ENCODE measurements at places on chromosomes 1 and 21. TPM values are rescaled to one million over a fixed set of nuclear protein-coding genes. Genes with fewer than 3 reads are reported as not detected.

Gene PGBD5
- total RNA-seq, result 0.48 TPM

Gene IGFN1
- 1.3 TPM for total RNA-seq

Gene SYT11
- 4.5 TPM for total RNA-seq

Gene EDARADD
- 0.32 TPM for total RNA-seq

Gene TMEM51
- 10.8 TPM for total RNA-seq

Gene LYPD8
- 1.6 TPM for total RNA-seq

Gene EPS15
- 144 TPM for total RNA-seq

Gene KCNJ6
- not detected for total RNA-seq

Gene TSPAN1
- 0.48 TPM for total RNA-seq

Gene CCDC190
- total RNA-seq, result not detected

DNA sequence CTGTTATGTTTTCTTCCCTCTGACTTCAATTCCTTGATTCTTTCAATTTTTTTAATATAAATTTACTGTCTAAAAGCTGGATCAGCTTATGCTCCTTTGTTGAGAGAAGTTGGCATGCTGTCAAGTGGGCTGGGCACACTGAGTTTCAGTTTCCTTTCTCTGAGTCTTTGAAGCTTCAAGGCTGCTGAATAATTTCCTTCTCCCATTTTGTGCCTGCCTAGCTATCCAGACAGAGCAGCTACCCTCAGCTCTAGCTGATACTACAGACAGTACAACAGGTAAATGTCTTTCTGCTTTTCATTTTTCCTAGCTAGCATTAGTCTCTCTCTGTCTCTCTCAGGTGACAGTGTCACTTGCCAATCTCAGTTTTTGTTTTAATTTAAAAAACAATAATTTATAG lies at the start of gene IFI44:
IFI44 (plus strand) TSS at position 204 of the 400 bp plus-strand sequence. CDS start 365 bp downstream, outside the sequence.
- peak; percentile 68 for DNase-seq

DNA sequence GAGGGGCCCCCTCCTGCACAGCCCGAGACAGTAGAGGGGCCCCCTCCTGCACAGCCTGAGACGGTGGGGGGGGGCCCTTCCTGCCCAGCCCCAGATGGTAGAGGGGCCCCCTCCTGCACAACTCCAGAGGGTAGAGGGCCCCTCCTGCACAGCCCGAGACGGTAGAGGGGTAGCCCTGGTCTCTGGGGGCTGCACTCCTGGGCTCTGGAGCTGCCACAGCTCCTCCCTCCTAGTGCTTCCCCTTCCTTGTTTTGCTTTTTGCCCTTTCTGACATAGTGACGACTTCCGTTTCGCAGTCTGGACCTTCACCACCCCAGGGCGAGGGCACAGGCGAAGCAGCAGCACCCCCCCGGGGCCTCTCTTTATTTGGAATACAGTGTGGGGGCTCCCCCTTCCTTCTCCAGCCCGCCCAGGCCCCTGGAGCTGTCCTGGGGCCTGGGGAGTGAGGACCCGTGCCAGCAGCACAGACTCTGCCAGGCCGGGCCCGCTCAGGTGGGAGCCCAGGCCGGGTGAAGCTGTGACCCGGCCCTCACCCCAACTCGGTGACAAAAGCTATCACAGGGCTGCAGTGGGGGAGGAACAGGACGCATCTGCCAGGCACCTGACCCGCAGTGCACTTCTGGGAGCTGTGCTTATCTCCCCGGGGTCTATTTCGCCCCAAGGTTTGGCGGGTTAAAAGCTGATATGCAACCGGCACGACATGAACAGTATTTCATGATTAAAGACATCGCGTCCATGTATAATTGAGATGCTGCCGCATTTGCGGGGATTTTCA lies 1.1 kb upstream of the PRXL2B start:
- DNase-seq, result no peak

DNA sequence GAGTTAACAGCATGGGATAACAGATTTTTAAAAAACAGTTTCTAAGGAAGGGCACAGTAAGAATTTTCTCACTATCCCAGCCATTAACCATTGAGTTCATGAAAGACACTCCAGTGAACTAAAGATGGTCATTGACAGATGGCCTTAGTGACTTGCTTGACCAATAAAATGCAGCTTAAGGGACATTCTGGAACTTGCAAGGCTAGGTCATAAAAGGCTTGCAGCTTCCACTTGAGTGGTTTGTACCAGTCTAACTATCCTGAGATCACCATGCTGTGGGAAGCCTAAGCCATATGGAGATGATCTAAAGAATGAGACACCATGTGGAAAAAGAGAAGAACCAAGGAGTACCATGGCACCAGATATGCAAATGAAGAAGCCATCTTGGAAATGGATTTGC lies 37.9 kb upstream of the MUTYH start:
- no peak for DNase-seq

DNA sequence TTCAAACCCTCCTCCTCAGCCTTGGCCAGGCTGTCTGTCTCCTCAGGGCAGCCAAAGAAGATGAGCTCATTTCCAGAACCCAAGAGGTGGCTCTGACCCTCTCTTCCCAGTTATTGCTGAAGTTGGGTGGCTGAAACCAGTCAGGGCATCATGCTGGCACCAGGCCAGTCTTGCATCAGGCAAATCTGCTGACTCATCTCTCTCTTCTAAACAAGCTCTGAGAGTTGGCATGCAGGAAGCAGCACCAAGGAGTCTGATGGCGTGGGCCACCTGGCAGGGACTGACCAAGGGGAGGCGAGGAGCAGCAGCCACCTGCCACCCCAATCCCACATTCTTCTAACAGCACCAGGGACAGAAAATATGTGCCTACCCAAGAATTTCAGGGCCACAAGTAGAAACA lies 104.8 kb upstream of the ATP1A1 start:
- DNase-seq, result peak; percentile 94

- DNase-seq, result no peak
Observed at GRCh38 chr1:159940006-159940620, 5.3 kb downstream of the IGSF9 start.

DNA sequence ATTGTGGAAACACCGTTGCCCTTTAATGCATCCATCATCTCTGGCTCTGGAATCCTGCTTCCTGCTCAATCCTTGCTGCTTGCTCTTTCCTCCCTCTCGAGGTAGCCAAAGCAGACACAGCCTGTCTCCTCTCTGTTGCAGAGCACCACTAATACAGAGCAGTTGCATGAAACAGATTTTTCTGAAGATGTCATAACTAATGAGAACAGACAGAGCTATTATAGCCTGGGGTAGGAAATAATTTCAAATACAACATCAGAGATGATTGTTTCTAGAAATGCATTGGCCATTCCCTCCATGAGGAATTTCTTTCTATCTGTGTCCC lies 23.3 kb upstream of the ACBD6 start:
- no peak for DNase-seq

GRCh38 chr1:82948386-82948785 lies 1050.5 kb downstream of the TTLL7 start:
- no peak for DNase-seq

GRCh38 chr1:184701816-184702215 lies 52.8 kb downstream of the EDEM3 start:
- DNase-seq, result no peak

- DNase-seq, result no peak
Observed at GRCh38 chr1:222552882-222553281, 5.0 kb upstream of the HHIPL2 start.

- DNase-seq, result no peak
Observed at GRCh38 chr1:34361781-34362357, 185.2 kb downstream of the C1orf94 start.

DNA sequence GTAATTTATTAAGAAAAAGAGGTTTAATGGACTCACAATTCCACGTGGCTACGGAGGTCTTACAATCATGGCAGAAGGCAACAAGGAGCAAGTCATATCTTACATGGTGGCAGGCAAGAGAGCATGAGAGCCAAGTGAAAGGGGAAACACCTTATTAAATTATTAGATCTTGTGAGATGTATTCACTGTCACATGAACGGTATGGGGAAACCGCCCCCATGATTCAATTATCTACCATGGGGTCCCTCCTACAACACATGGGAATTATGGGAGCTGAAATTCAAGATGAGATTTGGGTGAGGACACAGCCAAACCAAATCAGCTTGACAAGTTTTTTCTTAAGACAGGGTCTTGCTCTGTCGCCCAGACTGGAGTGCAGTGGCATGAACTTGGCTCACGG lies 14.3 kb downstream of the DAP3 start:
- no peak for DNase-seq

DNA sequence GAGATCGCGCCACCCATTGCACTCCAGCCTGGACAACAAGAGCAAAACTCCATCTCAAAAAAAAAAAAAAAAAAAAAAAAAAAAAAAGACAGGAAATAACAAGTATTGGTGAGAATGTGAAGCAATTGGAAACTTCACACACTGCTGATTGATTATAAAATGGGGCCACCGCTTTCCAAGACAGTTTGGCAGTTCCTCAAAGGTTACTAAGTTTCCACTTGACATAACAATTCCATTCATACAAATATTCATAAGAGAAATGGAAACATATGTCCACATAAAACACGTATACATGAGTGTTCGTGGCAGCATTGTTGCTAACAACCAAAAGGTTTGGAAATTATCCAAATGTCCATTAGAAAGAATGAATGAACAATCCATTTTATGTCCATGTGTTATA lies 26.3 kb downstream of the USP24 start:
- no peak for DNase-seq

DNA sequence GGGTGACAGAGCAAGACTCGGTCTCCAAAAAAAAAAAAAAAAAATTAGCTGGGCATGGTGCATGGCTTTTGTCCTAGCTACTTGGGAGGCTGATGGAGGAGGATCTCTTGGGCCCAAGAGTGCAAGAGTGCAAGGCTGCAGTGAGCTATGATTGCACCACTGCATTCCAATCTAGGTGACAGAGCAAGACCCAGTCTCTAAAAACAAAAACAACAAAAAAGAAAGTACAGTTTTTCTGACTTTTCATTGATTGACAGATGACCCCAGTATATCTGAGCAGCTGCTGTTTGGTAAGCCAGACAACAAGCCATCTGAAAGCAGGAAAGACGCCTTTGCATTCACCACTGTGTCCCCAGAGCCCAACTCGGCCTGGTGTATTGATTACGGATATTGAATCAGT lies 10.9 kb upstream of the DPT start:
- DNase-seq, result no peak

DNA sequence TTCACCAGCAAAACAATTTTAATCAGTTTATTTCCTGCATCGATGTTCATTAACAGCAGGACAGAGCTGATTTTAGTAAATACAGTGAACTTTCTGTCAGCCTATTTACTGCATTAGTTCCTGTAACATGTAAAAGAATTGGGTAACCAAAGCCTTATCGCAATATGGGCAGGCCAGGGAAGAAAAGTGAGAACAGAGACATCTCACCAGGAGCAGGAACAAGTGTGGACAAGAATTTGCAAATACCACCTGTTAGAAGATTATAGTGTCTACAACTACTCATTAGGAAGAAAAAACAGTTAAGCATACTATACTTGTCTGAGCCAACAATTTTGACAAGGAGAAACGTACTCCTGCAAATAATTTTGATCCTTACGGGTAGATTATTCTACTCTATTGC lies 1293.9 kb downstream of the PLA2G4A start:
- no peak for DNase-seq

DNA sequence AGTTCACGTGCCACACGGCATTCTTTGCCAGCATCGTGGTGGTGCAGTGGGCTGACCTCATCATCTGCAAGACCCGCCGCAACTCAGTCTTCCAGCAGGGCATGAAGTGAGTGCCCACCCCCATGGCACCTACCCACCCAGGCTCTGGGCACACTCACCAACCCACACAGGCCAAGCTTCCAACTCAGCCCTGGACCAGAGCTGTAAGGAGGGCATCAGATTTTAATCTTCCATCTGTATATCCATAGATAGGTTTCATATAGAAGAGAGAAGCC lies 14.5 kb upstream of the ATP1A4 start:
- no peak for DNase-seq

DNA sequence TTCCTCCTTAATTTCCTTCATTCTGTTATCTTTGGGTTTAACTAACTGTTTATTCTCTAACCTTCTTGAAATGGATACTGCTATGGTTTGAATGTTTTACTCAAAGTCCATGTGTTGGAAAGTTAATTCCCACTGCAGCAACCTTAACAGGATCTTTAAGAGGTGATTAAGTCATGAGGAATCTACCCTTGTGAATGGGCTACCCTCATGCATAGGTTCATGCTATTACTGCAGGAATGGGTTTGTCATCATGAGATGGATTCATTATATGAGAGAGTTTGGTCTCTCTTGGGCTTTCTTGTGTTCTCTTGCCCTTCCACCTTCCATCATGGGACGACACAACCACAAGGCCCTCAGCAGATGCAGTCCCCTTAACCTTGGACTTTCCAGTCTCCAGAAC lies 516.9 kb downstream of the ADGRL2 start:
- no peak for DNase-seq

DNA sequence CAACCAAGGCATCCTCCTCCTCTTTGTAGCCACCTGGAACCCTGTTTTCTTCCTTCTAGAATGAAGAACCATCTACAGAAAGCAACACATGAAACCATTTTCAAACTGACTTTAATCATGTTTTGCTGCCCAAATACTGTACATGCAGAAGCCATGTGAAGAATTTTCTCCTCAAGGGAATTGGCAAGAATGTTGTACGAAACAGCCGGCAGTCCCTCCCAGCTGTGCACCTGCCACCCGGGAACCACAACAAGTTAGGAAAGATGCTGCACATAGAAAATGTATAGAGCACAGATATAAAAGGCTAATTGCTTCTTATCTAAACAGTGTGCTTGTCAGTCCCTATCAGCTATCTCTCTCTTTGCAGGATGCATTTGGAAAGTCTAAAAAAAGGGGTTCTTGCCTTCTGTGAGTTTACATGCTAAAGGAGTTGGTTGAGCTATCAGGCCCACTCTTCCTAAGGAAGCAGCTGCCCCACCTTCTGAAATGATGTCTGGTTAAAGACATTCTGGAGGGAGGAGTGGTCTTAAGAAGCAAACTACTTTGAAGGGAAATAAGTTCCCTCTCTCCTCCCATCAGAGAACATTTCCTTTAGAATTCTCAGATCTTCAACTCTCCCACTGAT lies 44.8 kb downstream of the RIMS3 start:
- DNase-seq, result peak; percentile 7

DNA sequence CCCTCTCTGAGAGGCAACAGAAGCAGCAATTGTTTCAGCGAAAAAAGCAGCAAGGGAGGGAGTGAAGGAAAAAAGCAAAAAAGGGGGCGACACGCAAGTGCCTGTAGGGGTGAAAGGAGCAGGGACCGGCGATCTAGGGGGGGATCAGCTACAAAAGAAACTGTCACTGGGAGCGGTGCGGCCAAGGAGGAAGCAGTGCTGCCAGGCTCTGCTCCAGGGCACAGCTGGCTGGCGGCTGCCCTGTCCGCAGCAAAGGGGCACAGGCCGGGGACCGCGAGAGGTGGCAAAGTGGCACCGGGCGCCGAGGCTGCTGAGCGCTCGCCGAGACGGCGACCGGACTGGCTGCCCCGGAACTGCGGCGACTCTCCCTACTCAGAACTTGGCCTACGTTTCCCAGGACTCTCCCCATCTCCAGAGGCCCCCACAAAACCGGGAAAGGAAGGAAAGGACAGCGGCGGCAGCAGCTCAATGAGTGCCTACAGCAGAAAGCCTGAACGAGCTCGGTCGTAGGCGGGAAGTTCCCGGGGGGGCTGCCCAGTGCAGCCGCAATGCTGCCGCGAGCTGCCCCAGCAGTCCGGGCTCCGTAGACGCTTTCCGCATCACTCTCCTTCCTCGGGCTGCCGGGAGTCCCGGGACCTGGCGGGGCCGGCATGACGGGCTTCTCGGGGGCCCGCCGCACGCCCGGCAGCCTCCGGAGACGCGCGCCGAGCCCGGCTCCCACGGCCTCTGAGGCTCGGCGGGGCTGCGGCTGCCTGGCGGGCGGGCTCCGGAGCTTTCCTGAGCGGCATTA lies 1.0 kb upstream of the CDKN2C start:
- no peak for DNase-seq

- DNase-seq, result no peak
Observed at GRCh38 chr1:224160171-224160682, 22.8 kb upstream of the DEGS1 start.
